ENCODE measurements at places on chromosomes 7 and 10.

DNA sequence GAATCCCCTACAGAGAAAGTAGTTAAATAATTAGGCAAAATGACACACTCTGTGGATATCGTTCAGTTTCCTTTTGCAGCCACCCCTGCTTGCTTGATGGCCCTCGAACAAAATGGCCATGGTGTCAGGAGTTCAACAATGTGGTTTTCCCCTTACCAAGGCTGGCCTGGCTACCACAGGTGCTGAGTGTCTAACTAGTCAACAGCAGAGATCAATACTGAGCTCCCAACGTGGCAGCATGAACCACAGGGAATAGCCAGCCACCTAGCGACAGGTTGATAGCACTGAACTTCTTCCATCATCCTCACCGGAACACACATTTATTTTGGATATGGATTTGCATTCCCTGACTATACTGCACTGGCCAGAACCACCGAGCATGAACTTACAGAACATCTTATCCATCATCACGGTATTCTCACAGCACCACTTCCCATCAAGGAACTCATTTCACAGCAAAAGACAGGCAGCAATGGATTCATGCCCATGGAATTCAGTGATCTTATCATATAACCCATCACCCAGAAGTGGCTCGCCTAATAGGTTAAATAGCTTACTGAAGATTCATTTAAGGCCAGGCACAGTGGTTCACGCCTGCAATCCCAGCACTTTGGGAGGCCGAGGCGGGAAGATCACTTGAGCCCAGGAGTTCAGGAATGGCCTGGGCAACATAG, 6.3 kb downstream of the C10orf67 start:
- peak; percentile 30 for DNase-seq

GRCh38 chr10:123227706-123228105, 73.5 kb downstream of the BUB3 start:
- no peak for DNase-seq

- DNase-seq = no peak
These were observed 214.6 kb upstream of the TPK1 start for GRCh38 chr7:145050415-145050814.

- no peak for DNase-seq
These were observed 124.9 kb upstream of the RHEB start for GRCh38 chr7:151644554-151644953.

DNA sequence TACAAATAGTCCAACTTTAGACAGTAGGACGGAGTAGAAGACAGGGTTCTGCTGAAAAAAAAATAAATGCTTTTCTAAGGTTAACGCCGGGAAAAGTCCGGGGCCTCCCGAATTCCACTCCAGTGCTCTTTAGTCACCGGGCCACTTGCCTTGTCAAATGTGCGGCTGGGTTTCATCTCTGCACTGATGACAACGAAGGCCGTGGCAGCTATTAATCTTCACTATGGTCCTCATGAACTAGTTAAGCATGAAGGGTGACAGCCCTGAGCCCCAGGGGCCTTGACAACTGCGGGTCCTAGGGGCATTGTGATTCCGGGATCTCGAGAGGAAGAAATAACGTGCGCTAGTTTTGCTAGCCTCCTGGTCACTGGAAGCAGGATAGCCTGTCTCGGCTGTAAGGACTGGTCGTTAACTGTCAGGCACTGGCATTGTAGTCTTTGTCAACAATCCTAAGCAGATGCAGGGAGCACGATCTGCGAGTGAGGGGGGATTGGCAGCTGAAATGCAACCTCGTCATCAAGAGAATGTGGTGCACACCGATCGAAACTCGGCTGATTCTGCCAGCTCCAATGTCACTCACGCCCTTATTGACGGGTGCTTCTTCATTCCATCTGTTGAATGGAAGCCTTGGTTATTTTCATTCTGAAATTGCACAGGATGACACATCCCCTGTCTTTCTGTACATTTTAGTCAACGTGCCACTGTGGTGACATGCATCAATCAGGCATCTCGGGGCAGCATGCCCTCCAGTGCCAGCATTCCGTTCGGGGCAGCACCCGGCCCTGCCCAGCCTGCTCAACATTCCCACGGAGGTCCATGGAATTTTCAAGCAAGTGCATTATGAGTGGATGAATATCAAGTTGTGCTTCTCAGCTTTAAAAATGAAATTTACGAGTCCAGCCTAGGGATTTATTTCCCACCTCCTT, 51.6 kb upstream of the MGMT start:
- no peak for DNase-seq

GRCh38 chr7:146096994-146097393, 19.6 kb upstream of the CNTNAP2 start:
- no peak for DNase-seq

DNA sequence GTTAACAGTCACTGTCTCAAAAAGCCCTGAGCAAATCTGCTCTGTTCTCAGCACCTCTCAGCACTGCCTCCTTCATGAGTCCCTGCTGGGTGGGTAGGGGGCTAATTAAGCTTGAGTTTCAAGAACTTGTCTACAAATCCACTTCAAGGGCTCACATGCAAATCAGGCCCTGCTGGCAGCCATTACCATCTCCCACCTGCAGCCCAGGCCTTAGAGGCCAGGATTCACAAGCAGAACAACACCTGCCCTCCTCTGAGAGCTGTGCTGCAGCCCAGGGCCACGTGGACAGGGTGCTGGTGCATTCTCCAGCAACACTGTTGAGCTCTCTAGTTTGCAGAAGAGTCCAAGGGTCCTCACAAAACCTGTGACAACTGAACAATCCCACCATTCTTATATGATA, 119.2 kb downstream of the DPP6 start:
- DNase-seq = no peak

DNA sequence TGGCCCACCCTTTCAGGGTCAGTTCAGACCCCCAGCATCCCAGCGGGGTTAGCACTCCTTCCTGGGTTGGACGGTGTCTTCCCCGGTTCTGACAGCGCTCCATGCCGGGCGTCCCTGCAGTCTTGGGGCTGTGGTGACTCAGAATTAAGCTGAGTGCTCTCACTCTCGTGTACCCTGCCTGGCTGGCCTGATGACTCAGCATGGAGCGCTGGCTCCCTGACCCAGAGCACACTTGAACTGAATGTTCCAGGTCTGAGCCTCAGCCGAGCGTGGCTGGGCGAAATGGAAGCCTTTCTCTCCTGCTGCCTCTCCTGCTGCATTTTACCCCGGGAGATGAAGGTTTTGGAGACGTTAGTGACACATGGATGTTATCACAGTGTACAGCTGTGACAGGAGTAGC, 7.1 kb downstream of the BAG3 start:
- DNase-seq = peak; percentile 91

- DNase-seq = no peak
These were observed 767 bp upstream of the CYP26A1 start for GRCh38 chr10:93072713-93073538.

DNA sequence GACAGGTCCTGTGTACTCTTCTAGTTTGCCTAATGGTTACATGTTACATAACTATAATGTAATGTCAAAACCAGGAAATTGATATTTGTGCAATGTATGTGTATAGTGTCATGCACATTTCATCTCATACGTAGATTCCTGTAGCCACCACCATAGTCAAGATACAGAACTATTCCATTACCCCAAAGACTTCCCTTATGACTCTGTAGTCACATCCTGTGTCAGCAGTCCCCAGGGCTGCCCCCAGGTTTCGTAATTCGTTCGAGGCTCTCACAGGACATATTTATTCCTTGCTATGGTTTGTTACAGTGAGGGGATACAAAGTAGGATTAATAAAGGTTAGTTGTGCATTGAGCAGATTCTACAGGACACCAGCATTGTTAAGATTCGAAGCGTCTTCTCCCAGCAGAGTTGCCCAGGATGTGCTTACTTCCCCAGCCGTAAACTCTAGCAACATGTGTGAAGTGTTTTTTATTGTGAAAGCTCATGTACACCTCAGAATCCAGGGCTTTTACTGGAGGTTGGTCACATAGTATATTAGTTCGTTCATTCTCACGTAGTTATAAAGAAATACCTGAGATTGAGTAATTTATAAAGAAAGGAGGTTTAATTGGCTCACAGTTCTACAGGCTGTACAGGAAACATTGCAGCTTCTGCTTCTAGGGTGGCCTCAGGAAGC, 18.6 kb downstream of the RABGEF1 start:
- no peak for DNase-seq

DNA sequence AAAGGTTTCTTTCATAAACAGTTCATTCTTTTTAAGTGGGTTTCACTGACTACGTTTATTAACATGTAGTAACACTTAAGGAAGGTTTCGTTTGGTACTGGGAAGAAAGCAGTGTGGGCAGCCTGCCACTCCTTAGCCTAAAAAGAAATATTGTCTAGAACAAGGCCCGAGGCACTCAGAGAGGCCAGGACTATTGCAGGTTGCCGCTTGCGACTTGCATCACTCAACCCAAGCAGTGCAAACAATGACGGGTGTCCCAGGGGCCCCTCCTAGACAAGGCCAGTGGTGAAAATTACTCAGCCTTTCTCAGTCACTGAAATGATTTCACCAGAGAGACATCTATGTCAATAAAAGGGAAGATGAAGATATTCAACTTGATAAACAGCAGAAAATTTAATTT, 243.9 kb downstream of the SNX13 start:
- DNase-seq = peak; percentile 34

DNA sequence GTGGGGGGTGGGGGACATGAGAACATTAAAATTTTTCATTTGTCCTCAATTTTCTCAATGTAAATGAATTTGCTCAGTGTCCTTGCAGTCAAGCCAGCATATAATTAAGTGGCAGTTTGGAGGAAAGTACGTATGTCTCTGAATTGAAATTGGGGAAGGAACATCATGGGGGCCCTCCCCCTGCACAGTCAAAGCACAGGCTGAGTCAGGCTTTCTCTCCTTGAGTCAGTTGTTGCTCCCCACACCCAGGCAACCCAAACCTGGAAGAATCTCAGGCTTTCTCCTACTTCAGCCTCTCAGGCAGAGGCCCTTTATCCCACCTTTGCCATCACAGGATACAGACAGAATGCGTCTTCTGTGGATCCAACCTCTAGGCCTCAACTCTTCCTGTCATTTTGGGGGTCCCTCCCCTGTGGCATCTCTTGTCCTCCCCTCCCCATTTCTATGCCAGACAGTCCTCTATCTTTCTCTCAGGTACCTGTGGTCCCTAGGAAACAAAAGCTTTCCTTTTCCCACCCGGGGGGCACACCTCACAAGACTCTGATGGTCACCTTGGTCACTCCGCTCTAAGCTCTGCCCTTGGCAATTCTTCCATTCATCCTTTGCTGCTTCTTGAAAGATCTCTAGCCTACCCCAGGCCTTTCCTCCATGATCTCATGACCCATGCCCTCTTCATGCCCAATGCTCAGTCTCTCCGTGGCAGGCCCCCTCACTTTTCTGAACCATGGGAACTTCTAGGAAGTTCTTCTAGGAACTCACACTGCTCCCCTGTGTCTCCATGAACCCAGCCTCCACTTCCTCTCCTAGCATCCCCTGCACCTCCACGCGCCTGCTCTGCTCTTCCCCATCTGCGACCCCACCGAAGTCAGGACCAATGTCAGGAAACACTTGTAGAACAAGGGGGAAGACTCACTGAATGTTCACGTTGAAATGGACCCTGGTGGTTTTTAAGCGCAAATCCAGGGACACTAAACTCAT, 40.4 kb downstream of the CREB3L2 start:
- DNase-seq = no peak

DNA sequence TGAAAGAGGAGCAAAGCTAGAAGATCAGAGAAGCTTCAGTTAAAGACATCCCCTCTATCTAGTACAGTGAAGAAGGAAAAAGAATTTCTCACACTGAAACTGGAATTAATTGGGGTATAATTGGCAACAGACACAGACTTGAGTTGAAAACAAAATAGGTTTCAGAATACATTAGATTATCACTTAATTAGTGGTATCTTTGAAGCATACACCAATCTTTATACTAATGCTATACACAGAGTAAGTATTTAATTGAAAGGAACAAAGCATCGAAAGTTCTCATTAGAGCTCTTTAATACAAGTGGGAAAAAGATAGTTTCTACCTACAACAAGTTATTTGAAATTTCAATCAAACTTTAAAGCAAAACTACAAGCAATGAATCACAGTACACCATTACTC, 128.2 kb downstream of the THSD7A start:
- no peak for DNase-seq

GRCh38 chr7:155469311-155470185, 11.6 kb downstream of the EN2 start:
- DNase-seq = no peak

DNA sequence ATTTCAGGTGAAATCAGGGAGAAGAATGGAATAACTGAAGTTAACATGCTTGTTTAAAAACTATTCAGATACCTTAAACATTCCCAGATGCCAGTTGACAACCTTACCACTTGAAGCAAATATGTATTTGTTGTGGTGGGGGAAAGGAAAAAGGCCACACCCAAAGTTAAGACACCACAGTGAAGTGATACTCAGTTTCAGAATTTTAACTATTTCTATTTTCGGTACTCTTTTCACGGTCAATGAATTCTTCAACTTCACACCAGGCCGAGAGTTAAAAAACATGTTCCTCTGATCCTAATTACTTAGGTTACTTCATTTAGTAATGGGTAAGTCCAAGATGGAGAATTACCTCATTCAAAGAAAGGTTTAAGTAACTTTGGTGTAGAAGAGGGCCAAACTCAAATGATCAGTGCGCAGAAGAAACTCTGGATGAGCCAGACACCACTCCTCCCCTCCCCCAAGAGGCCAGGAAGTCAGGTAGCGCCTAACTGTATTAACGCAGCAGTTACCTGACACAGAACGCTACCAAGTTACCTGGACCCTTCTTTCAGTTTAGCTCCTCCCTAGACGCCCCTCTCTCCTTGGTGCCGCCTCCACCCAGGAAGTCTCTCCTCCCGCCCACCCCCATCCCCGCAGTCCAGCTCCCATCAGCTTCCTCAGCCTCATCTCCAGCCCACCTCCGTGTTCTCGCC, 700 bp downstream of the MTPN start:
- DNase-seq = no peak

DNA sequence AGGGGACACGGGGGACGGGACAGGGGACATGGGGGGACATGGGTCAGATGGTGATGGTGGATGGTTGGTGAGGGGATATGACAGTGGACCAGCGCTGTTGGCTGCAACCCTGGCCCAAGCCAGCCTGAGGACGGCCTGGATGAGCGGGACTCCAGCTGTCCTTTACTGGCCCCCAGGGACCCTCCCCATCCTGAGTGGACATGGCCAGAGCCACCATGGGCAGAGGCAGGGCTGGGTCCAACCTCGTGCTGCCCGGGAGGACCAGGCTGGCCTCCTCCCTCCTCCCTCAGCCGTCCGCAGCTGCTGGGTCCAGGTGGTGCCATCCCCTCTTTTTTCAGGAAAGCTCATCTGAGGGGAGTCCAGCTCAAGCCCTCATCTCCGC, 30.4 kb downstream of the GET4 start:
- no peak for DNase-seq

DNA sequence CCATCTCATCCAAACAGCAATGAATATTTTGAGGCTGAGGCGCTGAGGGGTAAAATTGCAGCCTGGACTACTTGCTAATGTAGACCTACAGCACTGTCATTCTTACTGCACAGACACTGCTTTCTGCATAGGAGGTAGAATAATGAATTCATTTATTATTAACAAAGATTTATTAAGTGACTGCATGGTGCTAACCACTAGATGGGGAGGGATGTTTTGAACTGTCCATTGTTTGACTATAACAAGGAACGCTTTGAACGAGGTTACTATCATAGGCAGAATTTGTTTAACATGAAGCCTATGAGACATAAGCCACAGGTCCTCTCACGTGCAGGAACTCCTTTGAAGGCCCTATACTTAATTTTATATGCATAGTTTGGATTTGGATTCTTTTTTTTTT, 143.8 kb downstream of the CFTR start:
- DNase-seq = no peak

- no peak for DNase-seq
These were observed 509 bp upstream of the ING3 start for GRCh38 chr7:120949998-120950538.

GRCh38 chr7:128437426-128438332, 18.0 kb upstream of the HILPDA start:
- DNase-seq = no peak

All from kidney glomerular epithelial cell (primary cell).